ENCODE measurements at places on chromosomes 7 and 10. TPM values are rescaled to one million over a fixed set of nuclear protein-coding genes. Genes with fewer than 3 reads are reported as not detected.

- no peak for DNase-seq
These were observed 345.3 kb downstream of the CXCL12 start for GRCh38 chr10:44039599-44039998.

GRCh38 chr10:17910125-17910789 is 41.5 kb upstream of the SLC39A12 start:
- DNase-seq = no peak

DNA sequence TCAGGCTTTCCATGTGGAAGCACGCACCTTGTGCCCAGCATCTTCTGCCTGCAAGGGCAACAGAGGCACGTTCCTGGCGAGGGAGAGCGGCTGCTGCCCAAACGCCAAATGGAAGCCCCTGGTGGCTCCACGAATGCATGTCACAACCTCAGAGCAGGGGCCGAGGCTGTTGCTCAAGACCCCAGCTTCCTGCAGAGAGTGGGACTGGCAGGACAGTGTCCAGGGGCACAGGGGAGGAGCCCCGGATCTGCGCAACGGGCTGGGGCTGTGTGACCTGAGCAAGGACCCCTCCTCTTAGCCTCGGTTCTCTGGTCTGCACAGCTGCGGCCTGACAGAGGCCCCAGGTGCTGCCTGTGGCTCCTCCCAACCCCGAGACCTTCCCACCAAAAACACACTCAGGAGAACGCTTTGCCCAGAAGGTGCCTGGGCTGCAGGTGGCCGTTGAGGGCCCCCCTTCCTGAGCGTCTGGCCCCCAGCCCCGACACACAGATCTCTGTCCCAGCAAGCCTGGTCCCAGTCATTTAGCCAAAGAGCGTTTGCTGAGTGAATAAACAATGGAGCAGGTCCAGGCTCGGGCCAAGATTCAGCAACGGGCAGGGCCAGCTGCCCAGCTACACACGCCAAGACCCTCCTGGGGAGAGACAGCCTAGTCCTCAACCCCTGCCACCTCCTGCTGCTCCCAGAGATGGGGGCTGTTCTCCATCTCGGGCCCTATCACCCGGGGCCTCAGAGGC is 1.2 kb downstream of the MICALL2 start:
- no peak for DNase-seq

Gene ANKRD2
- 0.60 TPM for total RNA-seq

Gene ZFAND2A
- total RNA-seq = 15.2 TPM

Gene UCMA
- total RNA-seq = not detected

Gene ZP3
- total RNA-seq = not detected

Measured in chondrocyte (in vitro differentiated cells).